Hematopoietic multipotent progenitor cell treated with erythropoietin and hydrocortisone succinate and interleukin-3 and kit ligand, for 17 days (in vitro differentiated cells): ENCODE measurements at places on chromosomes 7 and 10.

- no peak for DNase-seq
Measured at GRCh38 chr7:83447681-83448080, 201.3 kb downstream of the SEMA3E start.

DNA sequence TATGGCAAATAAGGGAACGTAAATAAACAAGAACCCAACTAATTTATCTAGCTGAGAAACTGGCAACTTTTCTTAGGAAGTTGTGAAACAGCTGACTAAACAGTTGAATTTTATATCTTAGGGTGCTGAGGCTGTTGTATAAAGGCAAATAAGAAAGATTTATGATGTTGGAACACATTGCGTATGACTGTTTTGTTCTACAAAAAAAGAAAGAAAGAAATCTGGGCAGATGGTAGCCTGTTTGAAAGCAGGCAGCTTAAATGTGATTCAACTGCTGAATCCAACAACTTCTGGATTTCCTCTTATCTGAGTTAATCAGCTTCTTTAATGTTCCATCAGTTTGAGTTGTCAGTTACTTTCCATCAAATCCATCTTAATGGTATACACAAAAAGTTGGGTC is 214.5 kb downstream of the SNX13 start:
- no peak for DNase-seq

- no peak for DNase-seq
Measured at GRCh38 chr7:133040674-133041073, 41.2 kb downstream of the CHCHD3 start.

GRCh38 chr10:97279121-97279815 is 13.2 kb downstream of the ARHGAP19 start:
- DNase-seq: no peak

DNA sequence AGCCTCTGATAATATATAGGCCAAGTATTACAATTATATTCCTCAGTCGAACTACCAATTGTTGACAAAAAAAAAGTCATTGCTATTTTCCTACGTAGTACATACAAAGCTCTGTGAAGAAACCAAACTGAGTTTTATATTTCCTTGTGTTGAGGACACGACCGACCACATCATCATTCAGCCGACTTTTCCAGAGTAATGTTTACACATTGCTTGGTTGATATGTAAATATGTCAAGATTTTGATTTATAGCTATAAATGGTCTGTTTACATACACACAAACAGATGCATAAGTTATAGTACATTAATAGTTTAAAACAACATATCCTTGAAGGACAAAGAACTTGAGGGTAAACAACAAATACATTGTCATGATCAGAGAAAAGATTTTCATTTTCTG is 121.5 kb downstream of the CRPPA start:
- no peak for DNase-seq

- DNase-seq: no peak
Measured at GRCh38 chr10:25633542-25633941, 300.5 kb upstream of the MYO3A start.

DNA sequence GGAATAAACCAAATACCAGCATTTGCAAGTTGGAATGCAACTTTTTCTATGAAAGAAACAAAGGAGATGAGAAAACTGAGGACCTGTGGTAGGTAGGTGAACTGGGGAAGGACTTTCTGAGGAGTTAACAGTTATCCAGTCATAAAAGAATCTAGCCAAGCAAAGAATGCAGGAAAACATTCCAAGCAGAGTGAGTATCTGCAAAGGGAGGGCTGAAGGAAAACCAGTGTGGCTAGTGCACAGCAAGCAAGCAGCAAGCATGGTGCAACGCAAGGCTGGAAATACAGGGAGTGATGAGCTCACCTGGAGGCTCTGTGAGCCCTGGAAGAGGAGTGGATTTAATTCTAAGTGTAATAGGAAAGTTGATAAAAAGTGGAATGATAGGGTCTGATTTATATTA is 44.0 kb downstream of the RTKN2 start:
- no peak for DNase-seq

DNA sequence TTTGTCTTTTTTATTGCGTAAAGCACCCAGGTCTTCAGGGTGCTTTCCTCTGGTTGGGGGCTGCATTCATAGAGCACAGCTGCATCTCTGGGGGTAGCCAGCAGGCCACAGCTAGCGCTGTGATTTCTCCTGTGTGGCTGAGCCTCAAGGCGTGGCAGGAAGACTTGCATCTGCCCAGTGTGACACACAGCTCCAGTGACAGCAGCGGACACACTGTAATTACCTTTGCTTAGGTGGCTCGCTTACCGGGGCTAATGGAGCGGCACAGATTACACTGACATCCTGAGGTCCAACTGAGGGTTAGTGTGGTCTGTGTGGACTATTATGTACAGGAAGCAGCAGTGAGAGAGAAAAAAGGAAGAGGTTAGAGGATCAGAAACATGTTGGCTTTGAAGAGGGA is 27.1 kb downstream of the ABCB4 start:
- no peak for DNase-seq

DNA sequence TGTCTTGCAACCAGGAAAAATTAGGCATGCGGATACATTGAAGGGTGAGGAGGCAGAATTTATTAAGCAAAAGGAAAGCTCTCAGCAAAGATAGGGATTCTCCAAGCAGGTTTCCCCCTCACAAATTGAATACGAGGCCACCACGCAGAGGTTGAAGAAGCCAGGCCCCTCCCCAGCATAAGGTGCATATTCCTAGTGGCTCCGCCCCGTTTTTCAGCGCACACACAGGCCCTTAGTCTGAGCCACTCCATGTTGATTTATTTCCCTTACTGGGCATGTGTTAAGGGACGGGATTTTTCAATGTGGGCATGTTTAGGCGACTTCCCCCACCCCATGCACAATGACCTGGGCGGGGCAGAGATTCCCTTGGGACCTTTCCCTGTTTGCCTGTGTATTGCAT is 24.9 kb downstream of the PPP2R2D start:
- no peak for DNase-seq

DNA sequence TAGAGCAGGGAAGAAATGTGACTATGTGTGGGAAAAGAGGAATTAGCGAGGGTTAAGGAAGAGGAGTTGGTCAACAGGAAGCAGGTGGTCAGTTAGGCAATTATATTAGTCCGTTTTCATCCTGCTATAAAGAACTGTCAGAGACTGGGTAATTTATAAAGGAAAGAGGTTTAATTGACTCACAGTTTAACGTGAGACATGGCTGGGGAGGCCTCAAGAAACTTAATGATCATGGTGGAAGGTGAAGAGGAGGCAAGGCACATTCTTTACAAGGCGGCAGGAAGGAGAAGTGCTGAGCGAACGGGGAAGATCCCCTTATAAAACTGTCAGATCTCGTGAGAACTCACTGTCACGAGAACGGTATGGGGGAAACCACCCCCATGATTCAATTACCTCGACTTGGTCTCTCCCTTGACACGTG is 35.0 kb downstream of the RAMP3 start:
- no peak for DNase-seq

- DNase-seq: peak; percentile 68
Measured at GRCh38 chr10:119658274-119658673, 7.1 kb downstream of the BAG3 start.

GRCh38 chr7:20595971-20596370 is 19.5 kb upstream of the ABCB5 start:
- no peak for DNase-seq

DNA sequence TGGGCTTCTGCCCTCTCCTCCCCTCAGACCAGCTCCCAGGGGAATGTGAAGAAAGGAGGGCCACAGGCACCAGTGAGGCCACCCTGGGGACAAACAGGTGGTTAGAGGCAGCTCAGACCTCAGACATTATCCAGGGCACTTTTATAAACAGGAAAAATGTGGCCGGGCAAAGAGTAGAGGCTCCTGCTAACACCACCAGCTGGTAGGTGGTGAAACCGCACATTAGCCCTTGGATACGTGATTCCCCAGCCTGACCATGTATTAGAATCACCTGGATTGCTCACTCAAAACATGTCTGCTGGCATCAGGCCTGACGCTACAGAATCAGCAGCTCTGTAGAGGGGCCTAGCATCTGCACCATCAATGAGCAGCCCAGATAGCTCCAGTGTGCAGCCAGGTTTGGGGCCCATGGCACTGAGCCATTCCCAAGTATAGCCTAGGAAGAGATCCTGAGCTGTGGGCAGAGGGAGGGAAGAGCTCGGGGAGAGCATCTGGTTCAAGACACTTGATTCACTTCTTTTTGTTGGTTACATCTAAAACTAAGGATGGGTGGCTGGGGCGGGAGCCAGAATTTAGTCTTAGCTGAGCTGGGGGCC is 37.1 kb downstream of the GPR26 start:
- DNase-seq: no peak

GRCh38 chr7:2209146-2209960 is 23.4 kb downstream of the MAD1L1 start:
- DNase-seq: peak; percentile 37

- no peak for DNase-seq
Measured at GRCh38 chr10:121157998-121158397, 306.8 kb downstream of the WDR11 start.

DNA sequence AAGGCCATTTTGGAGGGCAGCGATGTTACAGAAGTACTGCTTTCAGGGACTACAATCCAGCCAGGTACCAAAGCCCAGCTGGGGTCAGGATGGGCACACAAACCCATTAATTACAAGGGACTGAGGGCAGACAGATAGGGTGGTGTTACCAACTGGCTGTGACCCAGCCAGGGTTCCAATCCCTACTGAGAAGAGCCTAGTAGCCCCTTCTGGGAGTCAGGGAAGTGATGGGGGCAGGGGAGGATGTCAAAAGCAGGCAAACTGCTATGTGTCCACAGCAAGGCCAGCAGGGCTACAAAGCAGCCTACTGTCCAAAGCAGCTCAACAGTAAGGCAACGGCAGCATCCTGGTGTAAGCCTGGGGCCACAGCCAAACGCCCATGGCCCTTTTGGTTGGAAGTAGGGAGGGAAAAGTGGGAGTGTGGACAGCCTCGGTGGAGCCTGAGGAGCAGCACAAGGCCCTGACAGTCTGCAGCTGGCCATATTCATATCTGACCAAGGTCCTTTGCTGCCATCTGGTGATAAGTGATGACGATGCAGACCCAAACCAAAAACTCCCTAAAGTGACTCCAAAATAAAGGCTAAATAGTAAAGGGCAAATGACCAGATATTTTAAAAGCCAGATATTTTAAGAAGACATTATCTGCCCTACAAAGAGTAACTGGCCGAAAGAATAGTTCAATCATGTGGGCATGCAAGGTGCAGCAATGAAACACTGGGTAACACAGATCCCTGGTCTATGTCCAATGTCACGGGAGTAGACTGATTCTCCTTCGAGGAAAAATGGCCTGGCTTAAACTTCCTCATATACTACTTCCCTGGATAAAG is 56.9 kb downstream of the XPNPEP1 start:
- DNase-seq: no peak

- DNase-seq: no peak
Measured at GRCh38 chr10:107649249-107649648, 484.7 kb upstream of the SORCS1 start.

GRCh38 chr10:5540080-5540479 is 15.3 kb downstream of the CALML3 start:
- no peak for DNase-seq

GRCh38 chr7:18834577-18834976 is 282.9 kb downstream of the TWIST1 start:
- no peak for DNase-seq

DNA sequence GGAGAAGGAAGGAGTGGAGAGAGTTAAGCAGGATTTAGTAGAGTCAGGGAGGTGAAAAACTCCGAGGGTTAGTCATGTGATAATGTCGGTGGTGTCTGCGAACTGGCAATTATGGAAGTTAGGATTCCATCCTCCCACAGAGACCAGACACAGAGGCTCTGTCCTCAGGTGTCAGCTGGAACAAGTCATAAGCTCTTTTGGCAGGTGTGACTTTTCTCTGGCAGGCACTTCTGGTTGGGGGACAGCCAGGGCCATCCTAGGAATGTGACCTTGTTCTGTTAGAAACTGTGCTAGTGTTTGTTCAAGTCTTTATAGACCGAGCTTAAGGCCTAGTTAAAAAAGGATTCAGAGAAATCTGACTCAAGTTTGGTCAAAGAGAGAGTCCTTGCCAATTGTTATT is 371.0 kb downstream of the DPP6 start:
- DNase-seq: no peak

DNA sequence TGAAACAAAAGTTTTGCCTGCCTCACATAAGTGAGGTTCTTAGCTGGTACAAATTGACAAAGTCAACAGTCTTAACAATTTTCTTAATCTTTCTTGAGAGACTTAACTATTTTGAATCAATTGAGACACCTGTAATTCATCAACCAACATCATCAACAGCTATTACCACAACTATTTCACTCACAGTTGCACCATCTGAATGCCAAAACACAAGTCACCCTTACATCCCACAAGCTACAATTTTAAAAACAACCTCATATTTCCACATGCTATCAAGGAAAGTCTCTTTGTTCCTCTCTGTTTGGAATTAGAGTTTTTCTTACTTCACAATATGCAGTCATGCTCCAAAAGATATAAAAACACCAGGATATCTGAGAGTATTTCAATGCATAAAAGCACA is 4.9 kb downstream of the SMURF1 start:
- DNase-seq: no peak

- DNase-seq: no peak
Measured at GRCh38 chr7:134905375-134905774, 80.9 kb upstream of the AGBL3 start.

DNA sequence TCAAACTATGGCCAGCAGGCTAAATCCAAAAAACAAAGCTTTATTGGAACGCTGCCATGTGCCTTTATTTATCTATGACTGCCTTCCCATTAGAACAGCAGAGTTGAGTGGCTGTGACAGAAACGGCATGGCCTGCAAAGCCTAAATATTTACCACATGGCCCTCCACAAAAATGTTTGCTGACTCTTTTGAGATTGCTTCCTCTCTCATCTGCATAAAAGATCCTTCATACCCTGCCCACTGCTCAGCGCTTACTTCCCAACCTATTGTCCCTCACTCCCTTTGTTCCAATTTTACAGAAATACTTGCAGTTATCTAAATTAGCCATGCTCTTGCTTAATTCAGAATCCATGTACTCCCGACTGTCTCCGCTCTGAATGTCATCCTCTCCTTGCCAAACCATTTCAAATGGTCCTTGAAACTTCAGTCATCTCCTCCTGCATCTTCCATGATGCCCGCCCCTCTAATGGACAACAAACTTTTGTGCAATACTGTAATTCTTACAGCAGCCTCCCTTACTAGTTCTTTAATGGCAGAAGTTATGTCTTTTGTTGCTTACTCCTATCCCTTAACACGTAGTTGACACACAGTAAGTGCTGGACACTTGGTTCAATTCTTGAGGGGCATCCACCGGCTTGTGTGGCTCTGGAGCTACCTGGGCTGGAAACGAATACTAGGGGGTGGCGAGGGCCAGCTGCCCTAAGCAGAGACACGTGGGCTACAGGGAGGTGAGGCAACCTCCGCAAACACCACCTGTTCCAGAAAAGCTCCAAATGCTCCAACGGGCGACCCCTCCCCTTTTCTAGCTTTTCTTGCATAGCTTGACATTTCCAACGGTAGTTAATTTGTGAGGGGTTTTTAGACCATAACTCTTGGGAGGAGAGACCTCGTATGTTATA is 832 bp downstream of the XRCC2 start:
- peak; percentile 21 for DNase-seq
